Activated T-helper 1 cell treated with anti-CD3 and anti-CD28 coated beads, Interleukin-2, amount 50 U/mL, for 16 hours (primary cell): ENCODE measurements at places on chromosomes 12 and 14.

DNA sequence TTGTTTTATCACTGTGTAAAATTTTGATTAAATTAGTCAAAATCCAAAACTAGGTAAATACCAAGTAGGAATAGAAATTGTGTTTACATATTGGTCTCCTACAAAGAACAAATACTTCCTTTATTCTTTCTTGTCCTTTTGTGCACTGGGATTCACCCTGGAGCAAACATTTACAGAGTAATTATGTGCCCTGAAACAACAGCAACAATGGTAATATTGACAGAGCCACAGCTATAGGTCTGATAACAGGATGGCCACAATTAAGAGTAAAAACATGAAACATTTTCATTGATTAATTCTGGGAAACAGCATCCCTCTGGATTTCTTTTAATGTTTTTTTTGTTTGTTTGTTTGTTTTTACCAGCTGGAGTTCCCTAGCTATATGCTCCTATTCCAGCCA is 61.2 kb downstream of the SLC38A6 start:
- no peak for DNase-seq

- DNase-seq = no peak
These were observed 745 bp upstream of the PPP1R36 start for GRCh38 chr14:64549016-64549415.

GRCh38 chr12:113991224-113992044 is 25.3 kb upstream of the RBM19 start:
- no peak for DNase-seq

DNA sequence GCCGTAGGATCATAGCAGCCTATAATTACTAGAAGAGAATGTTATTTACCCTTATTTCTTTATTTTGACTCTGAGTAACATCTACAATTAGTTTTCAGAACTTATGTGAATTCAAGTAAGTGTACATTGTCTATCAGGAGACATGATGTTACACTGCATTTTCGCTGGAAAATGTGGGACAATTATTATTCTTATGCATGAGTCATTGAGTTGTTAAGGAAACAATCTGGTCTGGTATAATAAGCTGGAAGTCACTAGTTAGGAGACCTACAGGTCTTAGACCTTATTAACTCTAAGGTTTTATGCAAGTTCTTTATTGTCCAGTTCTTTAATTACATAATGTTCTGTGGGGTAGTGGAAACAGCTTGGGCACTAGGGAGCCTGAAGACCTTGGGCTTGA is 5.8 kb downstream of the KTN1 start:
- DNase-seq = no peak

- no peak for DNase-seq
These were observed 6.8 kb downstream of the YBX3 start for GRCh38 chr12:10716277-10716676.

GRCh38 chr12:101857043-101857558 is 20.3 kb upstream of the DRAM1 start:
- DNase-seq = no peak

- DNase-seq = no peak
These were observed 32.2 kb downstream of the TESC start for GRCh38 chr12:117067016-117067415.

DNA sequence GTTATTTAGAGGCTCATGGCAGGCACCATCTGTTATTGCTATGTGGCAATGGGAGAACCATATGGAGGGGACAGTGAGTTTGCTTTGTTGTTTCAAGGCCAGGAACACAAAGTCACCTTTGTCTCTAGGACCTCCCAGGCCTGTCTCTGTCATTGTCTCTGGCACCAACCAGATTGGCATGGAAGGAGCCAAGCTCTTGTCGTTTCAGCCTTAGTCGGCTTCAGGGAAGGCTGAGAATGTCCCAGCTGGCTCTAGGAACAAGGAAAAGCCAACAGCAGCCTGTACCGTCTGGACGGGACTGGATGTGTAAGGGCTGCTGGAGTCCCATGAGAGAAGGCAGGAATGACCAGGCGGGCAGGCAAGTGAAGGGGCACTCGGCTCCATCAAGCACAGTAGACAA is 29.2 kb downstream of the RPH3A start:
- no peak for DNase-seq

GRCh38 chr14:44803239-44803905 is 158.4 kb downstream of the KLHL28 start:
- no peak for DNase-seq

DNA sequence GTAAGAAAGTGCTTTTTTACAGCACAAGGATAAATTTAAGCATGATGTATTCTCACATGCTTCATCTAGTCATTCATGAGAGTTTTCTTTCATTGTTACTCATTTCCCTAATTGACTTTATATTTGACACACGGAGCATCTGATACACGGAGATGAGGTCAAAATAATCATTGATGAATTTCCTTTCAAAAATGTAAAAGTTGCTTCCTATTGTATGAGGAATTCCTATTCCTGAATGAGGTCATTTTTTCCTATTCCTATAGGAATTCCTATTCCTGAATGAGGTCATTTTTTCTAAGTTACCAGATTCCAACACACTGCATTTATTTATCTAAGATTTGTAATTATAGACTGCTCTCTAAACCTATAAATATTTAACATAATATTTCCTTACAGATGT is 316.7 kb upstream of the KITLG start:
- no peak for DNase-seq

DNA sequence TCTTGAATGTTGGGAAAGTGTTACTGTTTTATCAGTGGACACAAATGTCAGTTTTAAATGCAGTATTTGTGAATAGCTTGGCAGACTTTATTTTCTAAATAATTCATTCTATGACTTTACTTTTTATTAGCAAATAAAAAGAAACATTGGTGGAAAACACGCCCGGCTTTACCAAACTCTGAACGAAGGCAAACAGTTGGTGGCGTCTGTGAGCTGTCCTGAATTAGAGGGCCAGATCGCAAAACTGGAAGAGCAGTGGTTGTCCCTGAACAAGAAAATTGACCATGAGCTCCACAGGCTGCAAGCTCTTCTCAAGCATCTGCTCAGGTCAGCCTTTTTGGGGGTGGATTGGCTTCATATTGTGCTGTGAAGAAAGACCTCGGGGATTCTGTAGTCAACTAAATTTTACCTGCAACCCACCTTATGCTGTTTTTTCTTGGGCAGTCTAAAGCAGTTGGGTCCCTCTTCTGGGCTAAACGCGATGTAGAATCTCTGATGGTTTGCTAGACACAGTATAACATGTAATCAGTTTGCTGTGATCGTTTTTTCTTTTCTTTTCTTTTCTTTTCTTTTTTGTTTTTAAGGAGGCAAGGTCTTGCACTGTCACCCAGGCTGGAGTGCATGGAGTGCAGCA is 156.4 kb downstream of the ESR2 start:
- no peak for DNase-seq

- DNase-seq = no peak
These were observed 21.7 kb downstream of the GALNT16 start for GRCh38 chr14:69281450-69282169.

DNA sequence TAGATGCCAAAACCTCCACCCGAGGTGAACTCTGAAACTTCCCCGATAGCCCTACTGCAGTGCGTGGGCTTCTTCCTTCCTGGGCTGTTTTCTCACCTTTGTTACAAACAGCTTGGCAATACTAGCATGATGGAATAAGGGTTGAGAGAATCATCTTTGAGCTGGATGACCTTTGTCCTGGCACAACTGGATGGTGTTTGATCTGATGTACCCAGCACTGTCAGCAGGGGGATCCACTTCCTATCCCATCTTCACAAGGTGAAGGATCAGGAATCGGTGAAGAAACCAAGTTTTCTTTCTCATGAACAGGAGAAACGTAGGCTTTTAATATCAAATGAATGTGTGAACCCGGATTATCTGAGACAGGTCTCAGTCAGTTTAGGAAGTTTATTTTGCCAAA is 19.5 kb upstream of the LRRC10 start:
- DNase-seq = no peak

DNA sequence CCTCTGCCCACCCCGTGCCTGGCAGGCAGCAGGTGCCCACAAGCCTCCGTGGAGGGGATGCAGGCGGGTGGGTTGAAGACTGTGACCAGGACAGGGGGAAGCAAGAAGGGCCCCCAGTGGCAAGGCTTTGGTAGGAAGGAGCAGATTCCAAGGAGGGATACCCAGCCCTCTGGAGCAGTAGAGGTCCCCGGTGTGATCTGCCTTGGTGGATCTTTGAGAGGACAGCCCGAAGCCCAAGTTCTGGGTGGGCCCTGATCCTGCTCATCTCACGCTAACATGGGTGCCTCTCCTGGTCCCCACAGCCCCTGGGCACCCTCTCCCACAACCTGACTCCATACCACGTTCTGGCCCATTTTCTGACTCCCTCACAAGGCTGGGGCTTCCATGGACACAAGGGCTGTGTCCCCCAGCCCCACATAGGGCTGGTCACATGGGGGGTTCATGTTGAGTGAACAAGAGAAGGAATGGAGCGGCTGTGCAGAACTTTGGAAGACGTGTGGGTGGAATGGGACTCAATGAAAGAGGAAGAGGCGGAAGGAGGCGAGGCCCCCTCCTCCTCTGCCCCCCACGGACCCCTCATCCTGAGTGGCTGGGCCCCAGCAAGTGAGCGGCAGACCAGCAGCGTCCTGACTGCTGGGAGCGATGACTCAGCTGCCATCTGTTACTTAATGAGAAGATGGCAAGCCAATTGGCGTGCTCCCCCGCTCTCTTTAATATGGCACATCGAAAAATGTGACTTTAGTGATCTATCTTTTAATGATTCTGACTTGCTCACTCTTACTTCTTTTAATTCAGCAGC is 77.0 kb upstream of the BCL11B start:
- DNase-seq = no peak

DNA sequence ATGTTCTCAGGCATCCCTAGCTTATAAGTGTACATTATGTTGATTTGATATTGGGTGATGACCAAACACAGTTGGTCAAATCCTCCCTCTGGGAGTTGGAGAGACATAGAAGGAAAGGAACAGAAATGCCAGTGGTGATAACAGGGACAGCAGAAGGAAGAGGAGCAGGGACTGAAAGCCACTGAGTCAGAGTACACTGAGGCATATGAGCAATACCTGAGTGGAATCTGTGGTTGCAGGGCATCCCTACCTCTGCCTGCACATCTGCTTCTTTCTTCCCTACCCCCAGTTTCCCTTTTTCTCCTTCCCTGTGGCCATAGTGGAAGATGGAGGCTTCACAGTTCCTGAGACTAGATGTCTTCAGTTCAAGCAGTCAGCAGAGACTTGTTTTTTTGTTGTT is 44.9 kb downstream of the BICD1 start:
- no peak for DNase-seq

DNA sequence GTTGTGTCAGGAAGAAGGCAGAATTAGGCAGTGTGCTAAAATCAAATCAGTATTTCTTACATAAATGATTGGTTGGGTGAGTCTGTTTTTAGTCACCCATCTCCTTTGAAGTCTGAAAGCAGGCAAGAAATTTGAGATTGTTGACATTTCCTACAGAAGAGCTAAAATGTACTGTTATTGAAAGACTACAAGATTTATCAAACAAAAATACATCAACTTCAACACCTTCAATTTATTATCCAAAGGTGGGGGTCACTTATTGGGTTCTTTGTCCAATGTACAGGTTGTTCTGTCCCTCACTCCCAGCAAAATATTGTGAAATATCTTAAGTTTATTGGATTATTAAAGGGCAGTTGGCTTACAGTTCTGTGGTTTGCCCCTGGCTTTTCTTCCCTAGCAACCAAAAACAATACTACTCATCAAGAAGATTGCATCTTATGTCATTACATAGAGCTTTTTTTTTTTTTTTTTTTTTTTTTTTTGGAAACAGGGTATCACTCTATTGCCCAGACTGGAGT is 20.6 kb upstream of the PKP2 start:
- no peak for DNase-seq

GRCh38 chr12:71935594-71935993 is 3.1 kb upstream of the TPH2 start:
- DNase-seq = no peak

- DNase-seq = peak; percentile 8
These were observed 30.0 kb downstream of the GALNT4 start for GRCh38 chr12:89494411-89495231.

DNA sequence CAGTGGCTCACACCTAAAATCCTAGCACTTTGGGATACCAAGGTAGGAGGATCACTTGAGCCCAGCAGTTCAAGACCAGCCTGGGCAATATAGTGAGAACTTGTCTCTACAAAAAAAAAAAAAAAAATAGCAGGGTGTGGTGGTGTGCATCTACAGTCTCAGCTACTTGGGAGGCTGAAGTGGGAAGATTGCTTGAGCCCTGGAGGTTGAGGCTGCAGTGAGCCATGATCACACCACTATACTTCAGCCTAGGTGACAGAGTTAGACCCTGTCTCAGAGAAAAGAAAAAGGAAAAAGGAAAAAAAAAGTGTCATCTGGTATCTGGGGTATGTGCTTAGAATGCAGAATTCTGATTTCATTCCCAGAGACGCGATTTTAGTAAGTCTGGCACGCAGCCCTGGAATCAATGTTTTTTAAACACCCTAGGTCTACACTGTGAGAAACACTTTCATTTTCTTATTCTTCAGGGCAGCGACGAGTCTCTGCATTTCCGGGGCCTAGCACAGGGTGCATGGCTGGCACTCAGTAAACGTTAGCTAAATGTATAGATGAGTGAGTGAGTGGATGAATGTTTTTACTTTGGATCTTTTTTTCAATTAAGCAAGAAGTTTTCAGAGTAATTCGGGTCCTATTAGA is 243.8 kb upstream of the PWP1 start:
- no peak for DNase-seq

- no peak for DNase-seq
These were observed 53.3 kb upstream of the CISTR start for GRCh38 chr12:53805067-53805466.

GRCh38 chr12:79415321-79415720 is 275.4 kb downstream of the PAWR start:
- DNase-seq = no peak

- no peak for DNase-seq
These were observed 32.5 kb downstream of the PAWR start for GRCh38 chr12:79658221-79658620.

DNA sequence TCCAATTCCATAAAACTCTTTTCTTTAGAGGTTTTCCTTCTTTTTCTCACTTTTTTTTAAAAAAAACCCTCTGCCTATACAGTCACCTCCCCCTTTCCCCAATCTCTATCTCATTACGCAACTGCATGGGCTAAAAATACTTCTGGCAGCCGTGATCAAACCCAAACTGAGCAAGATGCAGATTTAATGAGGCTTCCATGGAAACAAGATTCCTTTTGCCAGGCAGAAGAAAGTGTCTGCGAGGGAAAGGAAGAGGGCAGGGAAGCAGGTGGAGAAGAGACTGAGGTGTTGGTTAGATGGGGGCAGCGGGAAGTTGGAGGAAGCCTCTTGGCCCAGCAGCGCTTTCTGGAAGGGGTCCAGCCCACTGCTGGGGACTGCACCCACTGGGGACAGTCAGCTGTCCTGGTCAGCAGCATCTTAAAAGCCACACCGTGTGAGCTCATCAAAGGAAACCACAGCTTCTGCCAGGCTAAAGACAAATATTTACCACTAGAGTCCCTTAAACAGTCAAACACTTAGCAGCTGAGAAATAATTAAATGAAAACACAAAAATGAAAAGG is 90.4 kb downstream of the SLC8A3 start:
- no peak for DNase-seq

DNA sequence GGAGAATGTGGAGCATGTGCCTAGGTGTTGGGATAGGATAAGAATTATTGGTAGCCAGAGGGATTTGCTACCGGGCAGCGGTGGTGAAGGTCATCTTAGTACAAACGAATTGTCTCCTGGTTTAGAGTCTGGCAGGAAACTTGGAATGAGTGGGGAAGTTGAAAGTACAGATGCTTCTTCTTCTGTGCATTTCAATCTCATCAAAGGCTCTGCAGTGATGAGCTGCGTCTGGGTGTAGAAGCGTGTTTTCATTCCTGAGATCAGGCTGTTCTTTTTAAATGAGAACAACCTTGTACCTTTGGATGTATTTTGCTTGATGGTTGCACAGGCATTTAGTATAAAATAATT is 2.1 kb downstream of the WNK1 start:
- no peak for DNase-seq
